ENCODE measurements at places on chromosomes 13 and 19. TPM values are rescaled to one million over a fixed set of nuclear protein-coding genes. Genes with fewer than 3 reads are reported as not detected.

The VSTM2B gene
- 1.2 TPM for polyA plus RNA-seq

The ZNF528 gene
- polyA plus RNA-seq, result 64.5 TPM

The LILRB5 gene
- polyA plus RNA-seq, result 2.4 TPM

The SLC10A2 gene
- 0.88 TPM for polyA plus RNA-seq

The OVOL3 gene
- polyA plus RNA-seq, result not detected

The TSPAN16 gene
- 0.36 TPM for polyA plus RNA-seq

The MEDAG gene
- 1.1 TPM for polyA plus RNA-seq

The GSX1 gene
- not detected for polyA plus RNA-seq

The KIR3DL2 gene
- not detected for polyA plus RNA-seq

The CCDC124 gene
- 100 TPM for polyA plus RNA-seq

The FUT3 gene
- 1.3 TPM for polyA plus RNA-seq

The RXFP2 gene
- 0.81 TPM for polyA plus RNA-seq

The SLC5A5 gene
- 0.04 TPM for polyA plus RNA-seq

The GZMM gene
- polyA plus RNA-seq, result 0.28 TPM

The KLK8 gene
- 2.5 TPM for polyA plus RNA-seq

The STXBP2 gene
- polyA plus RNA-seq, result 63.8 TPM

The SIGLEC14 gene
- polyA plus RNA-seq, result not detected

The ZNF546 gene
- 12.0 TPM for polyA plus RNA-seq

The S1PR2 gene
- 11.0 TPM for polyA plus RNA-seq

The TMEM91 gene
- 12.0 TPM for polyA plus RNA-seq

The CD70 gene
- not detected for polyA plus RNA-seq

The ZNF726 gene
- 18.5 TPM for polyA plus RNA-seq

The RFPL4AL1 gene
- polyA plus RNA-seq, result not detected

The COX6B2 gene
- 1.8 TPM for polyA plus RNA-seq

The CEACAM20 gene
- polyA plus RNA-seq, result not detected

The ZNF175 gene
- polyA plus RNA-seq, result 16.8 TPM

The ABHD17A gene
- 48.5 TPM for polyA plus RNA-seq

The OR4F17 gene
- polyA plus RNA-seq, result not detected

The PSG6 gene
- not detected for polyA plus RNA-seq

The UFM1 gene
- polyA plus RNA-seq, result 80.2 TPM

The RASIP1 gene
- 16.6 TPM for polyA plus RNA-seq

The C19orf67 gene
- not detected for polyA plus RNA-seq

The LRG1 gene
- polyA plus RNA-seq, result 1.5 TPM

The POU4F1 gene
- not detected for polyA plus RNA-seq

The PSG3 gene
- 0.09 TPM for polyA plus RNA-seq

Measured in left renal cortex interstitium (tissue), 4 donors.